Naive thymus-derived CD8-positive, alpha-beta T cell (primary cell): ENCODE measurements at places on chromosomes 2 and 18. TPM values are rescaled to one million over a fixed set of nuclear protein-coding genes. Genes with fewer than 3 reads are reported as not detected.

SPP2 gene
- total RNA-seq: not detected

DAW1 gene
- total RNA-seq: not detected

ST6GAL2 gene
- not detected for total RNA-seq

ALK gene
- not detected for total RNA-seq

CRYBA2 gene
- total RNA-seq: not detected
